Mesothelial cell of epicardium (in vitro differentiated cells): ENCODE measurements at places on chromosomes 1 and 21. TPM values are rescaled to one million over a fixed set of nuclear protein-coding genes. Genes with fewer than 3 reads are reported as not detected.

The KCNQ4 gene
- total RNA-seq = 0.78 to 0.97 TPM (median 0.79 TPM) in 3 replicates

The EFCAB14 gene
- 60.5 to 64.5 TPM (median 61.2 TPM) in 3 replicates for total RNA-seq

The MR1 gene
- total RNA-seq = 4.2 to 5.5 TPM (median 4.7 TPM) in 3 replicates

The DRAM2 gene
- 29.8 to 37.9 TPM (median 30.3 TPM) in 3 replicates for total RNA-seq

The CR1 gene
- 0.09 to 0.16 TPM (median 0.09 TPM) in 3 replicates for total RNA-seq

The ELAPOR1 gene
- 0.34 to 0.86 TPM (median 0.80 TPM) in 3 replicates for total RNA-seq

The CHIA gene
- not detected in 3 replicates for total RNA-seq

The OR2L13 gene
- not detected in 3 replicates for total RNA-seq

The DCST2 gene
- total RNA-seq = 1.8 to 2.9 TPM (median 1.9 TPM) in 3 replicates

The GPX7 gene
- 57.7 to 62.6 TPM (median 61.8 TPM) in 3 replicates for total RNA-seq

The CD2 gene
- not detected in 3 replicates for total RNA-seq

The TMEM82 gene
- total RNA-seq = not detected in 3 replicates

The ZBTB8A gene
- total RNA-seq = 14.8 to 16.2 TPM (median 14.9 TPM) in 3 replicates

The CLDN19 gene
- total RNA-seq = 1.6 to 1.7 TPM (median 1.6 TPM) in 3 replicates

The AUNIP gene
- 2.4 to 2.8 TPM (median 2.7 TPM) in 3 replicates for total RNA-seq

The CELA3A gene
- not detected in 3 replicates for total RNA-seq

The ADAM30 gene
- 0.07 TPM in 1 of 3 replicates, not detected in the others for total RNA-seq

The SPRR3 gene
- not detected in 3 replicates for total RNA-seq

The CD1B gene
- total RNA-seq = not detected in 3 replicates

The PDZK1 gene
- total RNA-seq = 0.34 to 0.64 TPM (median 0.51 TPM) in 3 replicates

GRCh38 chr1:157418659-157419058, 133.7 kb downstream of the FCRL5 start:
- DNase-seq = no peak

- DNase-seq = no peak
These were observed 76.3 kb downstream of the ZP4 start for GRCh38 chr1:237814319-237814924.

- no peak for DNase-seq
These were observed 4.2 kb downstream of the HIVEP3 start for GRCh38 chr1:41914516-41914915.

DNA sequence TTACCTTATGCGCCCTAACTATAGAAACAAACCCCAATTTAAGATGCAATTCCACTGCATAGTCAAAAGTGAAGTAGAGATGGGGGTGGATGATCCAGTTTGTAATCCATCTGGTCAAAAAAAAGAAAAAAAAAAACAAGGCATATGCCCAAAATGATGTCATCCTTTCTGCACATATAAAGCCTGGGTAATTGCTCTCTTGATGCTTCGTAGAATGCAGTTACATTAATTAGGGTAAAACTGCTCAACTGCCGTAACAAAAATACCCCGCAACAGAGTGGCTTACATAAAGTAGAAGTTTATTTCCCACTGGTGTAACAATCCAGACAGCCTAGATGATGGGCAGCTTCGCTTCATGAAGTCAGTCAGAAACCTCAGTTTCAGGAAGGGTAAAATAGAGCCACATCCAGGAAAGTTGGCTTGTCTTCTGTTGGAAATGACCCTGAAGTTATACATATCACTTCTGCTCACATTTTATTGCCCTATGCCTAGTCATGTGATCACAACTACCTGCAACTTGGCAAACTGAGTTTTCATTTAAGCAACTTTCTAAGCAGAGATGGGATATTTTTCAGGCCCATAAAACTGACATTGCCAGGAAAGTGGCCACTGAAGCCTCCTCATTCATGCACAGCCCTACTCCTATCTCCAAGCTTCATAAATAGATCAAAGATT, 221.7 kb downstream of the C1orf94 start:
- no peak for DNase-seq

DNA sequence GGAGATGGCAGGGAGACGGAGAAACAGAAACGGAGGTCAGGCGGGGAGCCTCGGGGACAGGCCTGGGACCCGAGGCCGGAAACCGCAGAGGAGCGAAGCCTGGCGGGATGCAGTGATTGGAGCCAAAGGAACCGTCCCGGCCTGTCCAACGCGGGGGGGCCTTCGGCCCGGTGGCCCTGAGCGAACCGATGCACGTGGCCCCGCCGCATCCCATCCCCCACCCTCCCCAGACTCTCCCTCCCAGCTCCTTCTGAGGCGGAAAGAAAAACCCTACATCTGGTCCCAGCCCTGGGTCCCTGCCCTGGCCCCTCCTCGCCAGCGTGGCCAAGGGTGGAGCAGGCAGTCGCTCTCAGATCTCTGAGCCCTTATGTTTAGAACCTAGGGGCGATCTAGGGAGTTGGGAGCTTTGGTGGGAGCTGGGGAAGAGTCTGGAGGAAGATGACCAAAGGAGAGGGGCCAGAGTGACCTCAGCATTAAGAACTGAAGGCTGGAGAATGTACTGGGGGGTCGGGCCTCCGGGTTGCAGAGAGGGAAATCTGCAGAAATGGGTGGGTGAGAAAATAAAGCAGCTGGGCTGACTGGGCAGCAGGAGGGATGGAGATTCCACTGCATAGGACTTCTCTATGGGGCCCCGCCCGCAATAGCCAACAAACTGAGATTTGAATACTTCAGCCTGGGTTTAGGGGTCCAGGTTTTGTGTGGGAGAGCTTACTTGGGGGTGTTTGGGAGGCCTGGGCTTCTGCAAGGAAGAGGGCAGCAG, 1.5 kb upstream of the CRABP2 start:
- DNase-seq = peak; percentile 69

GRCh38 chr1:198641501-198641900, 2.7 kb downstream of the PTPRC start:
- DNase-seq = no peak

DNA sequence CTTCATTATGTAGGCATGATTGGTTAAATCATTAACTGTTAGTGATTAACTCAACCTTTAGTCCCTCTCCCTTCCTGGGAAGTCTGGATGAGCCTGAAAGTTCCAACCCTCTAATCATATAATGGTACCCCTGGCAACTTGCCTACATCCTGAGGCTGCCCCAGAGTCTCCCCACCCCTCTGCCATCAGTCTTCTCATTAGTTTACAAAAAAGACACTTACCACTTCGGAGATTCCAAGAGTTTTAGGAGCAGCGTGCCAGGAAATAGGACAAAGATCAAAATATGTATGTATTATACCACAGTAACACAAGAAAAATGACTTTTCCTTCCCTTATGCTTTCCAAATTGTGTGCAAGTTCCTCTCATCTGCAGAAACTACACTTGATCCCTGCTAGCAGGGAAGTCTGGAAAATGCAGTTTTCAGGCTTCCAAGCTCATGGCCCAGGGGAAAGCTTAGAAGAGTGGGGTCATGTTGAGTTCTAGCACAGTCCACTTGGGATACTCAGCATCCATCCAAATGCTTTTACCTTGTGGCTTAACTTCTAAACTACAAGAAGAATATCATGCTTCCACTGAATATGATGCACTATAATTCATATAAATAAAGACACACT, 64.6 kb upstream of the PPIH start:
- DNase-seq = no peak

- no peak for DNase-seq
These were observed 113.8 kb upstream of the ERRFI1 start for GRCh38 chr1:8139941-8140340.

DNA sequence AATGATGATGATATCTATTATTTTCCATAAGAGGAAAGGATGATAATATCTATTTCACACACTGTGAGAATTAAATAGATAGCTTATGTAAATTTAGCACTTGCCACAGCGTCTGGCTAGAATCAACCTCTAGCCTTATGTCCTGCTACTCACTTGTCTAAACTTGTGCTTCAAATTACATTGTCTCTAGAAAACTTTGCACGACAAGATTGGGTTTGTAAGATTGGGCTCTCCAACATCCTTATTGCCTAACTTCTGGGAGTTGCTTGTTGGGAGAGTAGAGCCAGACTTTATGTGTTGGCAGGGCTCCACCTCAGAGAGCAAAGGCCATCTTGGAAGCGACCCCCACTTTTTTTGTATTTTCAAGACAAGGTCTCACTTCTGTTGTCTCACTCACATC, 50.0 kb upstream of the POGK start:
- DNase-seq = no peak

GRCh38 chr1:171222936-171223335, 25.4 kb upstream of the FMO1 start:
- DNase-seq = no peak

GRCh38 chr1:14782741-14783591, 184.5 kb downstream of the KAZN start:
- DNase-seq = no peak

- no peak for DNase-seq
These were observed 13.0 kb upstream of the NEK7 start for GRCh38 chr1:198143797-198144196.

DNA sequence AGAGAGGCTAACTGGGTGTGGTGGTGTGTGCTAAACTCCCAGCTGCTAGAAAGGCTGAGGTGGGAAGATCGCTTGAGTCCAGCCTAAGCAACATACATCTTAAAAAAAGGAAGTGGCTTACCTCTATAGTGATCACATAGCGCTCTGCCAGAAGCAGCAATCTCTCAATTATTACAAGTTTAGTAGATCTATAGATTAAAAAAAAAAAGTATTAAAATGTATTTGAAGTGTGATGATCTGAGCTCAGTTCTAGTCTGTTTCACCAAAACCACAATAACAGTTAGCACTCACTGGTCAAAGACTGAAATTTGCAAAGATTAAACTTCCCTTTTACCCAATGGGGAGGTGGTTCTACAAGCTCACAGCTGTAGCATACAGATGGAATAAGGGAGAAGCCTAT, 76.3 kb downstream of the USP24 start:
- DNase-seq = no peak

GRCh38 chr1:246483569-246483933, 23.5 kb downstream of the SMYD3 start:
- no peak for DNase-seq

- DNase-seq = no peak
These were observed 258.1 kb upstream of the C1orf87 start for GRCh38 chr1:60331647-60332046.

DNA sequence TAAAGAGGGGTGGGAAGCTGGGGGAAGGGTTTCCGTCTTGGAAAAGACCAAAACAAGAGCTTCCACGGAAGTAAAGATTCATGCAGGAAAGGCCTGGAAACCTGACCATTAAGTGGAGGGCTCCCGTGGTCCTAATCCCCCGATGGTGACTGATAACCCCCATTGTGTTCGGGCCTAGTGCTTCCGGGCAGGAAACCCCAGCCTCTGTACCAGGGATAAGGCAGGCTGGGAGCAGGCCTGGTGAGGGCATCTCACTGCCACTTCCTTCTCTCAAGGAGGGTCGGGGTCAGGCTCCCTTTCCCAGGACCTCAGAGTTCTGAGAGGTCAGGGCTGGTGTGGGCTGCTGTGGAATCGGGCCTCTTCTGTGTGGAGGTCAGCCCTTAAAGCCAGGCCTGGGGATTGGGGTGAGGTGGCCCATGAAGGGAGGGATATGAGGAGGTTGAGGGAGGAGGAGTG, 136.9 kb downstream of the CDC7 start:
- DNase-seq = no peak

- no peak for DNase-seq
These were observed 27.0 kb downstream of the ZZZ3 start for GRCh38 chr1:77655431-77655974.

GRCh38 chr1:1318131-1318652, 6.3 kb downstream of the INTS11 start:
- DNase-seq = no peak

GRCh38 chr1:16155537-16156410, at the start of gene EPHA2:
TSS of gene EPHA2 (minus strand) at chr1:16156069. CDS start at chr1:16155932, 137 bp downstream.
- peak; percentile 93 for DNase-seq

- no peak for DNase-seq
These were observed 73.2 kb downstream of the BCAR3 start for GRCh38 chr1:93608187-93609109.

DNA sequence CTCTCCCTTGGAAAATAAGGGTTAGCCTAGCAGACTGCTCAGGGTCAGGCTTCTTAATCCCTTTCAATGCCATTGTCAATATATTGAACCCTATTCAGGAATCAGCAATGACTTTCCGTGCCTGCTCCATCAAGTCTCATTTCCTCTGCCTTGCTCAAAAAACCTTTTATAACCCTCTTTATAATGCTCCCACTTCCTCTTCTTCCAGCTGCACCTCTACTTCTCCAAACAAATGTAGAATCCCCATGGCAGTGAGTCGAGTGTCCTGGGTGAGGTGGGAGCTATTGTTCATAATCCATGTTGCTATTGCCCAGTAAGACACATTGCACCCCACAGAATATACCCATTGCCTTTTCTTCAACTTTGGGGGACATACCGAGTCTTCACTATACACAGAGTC, 58.6 kb downstream of the OLIG1 start:
- DNase-seq = no peak

GRCh38 chr21:42171091-42172053, 47.6 kb upstream of the ABCG1 start:
- DNase-seq = no peak

DNA sequence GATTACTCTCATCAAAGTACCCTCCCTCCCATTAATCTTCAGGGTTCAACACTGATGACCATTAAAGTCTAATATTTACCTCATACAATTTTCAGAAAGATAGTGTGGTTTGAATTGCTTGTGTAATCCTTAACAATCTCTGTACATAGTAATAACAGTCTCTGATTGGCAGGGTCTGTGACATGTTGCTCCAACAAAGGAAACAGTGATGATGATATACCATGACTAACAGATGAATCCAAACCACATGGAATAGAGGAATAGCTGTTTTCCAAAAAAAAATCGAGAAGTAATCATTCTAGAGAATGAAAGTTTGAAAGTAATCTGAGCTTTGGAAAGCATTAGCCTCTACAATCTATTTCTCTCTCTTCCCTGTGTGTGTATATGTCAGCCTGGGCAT, 610.1 kb upstream of the NEGR1 start:
- no peak for DNase-seq

DNA sequence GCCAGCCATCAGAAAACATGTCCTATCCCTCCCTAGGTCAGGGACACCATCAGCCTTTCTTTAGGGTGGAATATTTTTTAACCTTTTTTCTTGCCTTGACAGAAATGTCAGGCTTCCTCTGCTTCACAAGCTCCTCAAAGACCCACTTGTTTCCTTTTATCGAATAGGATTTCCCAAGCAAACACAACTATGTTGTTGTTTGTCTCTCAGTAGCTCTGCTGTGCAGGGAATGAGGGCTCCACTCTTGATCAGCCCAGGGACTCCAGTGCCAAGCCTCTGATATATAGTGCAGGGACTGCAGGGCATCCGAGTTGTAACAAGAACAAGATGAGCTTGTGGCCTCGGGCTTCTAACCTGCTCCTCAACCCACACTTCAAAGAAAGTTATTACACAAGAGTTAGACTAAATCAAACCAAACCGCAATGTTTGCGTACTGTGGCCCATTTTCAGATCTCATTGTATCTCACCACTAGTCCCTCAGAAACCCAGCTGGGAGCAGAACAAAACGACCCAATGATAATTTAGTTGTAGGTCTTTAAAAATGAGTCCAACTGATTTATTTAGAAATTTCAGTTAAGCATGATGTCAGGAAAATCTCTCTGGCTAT, 108.1 kb downstream of the ATG4C start:
- DNase-seq = no peak

- DNase-seq = no peak
These were observed 227.1 kb downstream of the LRRC7 start for GRCh38 chr1:69794831-69795230.
